SK-MEL-5 (cell line): ENCODE measurements at places on chromosomes 4 and X.

DNA sequence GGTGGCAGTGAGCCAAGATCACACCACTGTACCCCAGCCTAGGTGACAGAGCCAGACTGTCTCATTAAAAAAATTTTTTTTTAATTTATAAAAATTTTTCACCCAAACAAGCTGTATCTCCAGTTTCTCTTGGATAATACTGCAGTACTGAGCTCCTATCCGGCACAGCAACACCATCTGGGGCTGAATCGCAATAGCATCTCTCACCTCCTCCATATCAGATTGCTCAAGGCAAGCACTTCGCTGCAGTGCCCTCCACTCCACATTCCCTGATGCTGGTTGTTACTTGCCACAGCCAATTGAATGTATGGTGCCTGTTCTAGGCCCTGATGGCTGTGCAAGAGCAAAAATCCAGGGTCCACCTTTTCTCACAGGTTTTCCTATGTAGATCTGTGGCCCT lies 69.3 kb upstream of the FAM241A start:
- DNase-seq, result no peak

DNA sequence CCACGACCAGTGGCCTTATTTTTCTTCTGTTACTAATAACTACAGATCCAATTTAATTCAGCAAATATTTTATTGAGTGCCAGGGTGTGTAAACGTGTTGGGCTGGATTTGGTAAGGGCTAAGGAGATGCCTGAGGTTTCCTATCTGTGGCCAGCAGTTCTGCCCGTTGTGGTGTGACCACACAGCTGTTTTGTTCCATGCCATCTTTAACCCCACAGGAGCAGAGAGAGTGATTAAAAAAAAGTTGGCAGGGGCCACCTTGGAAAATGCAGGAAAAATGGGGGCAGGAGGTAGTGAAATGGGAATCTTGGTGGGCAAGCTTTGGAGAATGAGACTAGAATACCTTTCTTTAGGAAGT lies 1.1 kb downstream of the PLAC8 start:
- no peak for DNase-seq

GRCh38 chrX:360496-361150 lies 26.1 kb downstream of the PPP2R3B start:
- no peak for DNase-seq

DNA sequence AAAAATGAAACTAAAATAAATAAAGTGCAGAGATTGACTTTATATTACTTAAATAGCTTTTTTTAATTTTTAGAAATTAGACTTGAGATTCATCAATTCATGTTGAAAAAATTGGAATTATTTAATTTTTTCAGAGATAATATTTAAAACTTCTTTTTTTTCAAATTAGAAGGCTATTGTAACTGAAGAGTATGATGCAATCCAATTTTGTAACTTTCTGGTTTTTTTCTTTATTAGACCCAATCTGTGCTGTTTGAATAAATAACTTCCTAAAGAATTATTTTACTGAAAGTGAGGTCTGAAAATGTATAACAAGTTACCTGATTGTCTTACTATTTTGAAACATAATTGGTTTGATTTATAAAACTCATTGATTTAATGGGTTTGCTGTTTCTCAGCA lies 200.9 kb downstream of the MAD2L1 start:
- DNase-seq, result no peak

GRCh38 chr4:22389240-22389870 lies 126.5 kb downstream of the ADGRA3 start:
- peak; percentile 79 for DNase-seq

DNA sequence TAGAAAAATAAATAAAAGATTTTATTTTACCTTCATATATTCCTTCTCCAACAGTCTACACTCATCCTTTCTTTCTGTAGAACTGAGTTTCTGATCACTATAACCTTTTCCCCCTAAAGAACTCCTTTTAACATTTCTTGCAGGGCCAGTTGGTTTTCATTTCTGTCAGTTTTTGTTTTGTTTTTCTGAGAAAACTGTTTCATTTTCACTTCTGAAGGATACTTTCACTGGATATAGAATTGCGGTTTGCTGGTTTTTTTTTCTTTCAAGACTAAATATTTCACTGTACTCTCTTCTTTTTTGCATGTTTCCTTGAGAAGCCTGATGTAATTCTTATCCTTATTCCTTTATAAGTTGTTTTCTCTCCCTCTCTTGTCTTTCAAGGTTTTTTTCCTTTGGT lies 90.4 kb upstream of the EOLA2 start:
- no peak for DNase-seq

GRCh38 chrX:82458207-82458754 lies 1049.8 kb upstream of the POU3F4 start:
- DNase-seq, result no peak

- DNase-seq, result no peak
Observed at GRCh38 chrX:127404161-127404560, 584.6 kb downstream of the PRR32 start.

DNA sequence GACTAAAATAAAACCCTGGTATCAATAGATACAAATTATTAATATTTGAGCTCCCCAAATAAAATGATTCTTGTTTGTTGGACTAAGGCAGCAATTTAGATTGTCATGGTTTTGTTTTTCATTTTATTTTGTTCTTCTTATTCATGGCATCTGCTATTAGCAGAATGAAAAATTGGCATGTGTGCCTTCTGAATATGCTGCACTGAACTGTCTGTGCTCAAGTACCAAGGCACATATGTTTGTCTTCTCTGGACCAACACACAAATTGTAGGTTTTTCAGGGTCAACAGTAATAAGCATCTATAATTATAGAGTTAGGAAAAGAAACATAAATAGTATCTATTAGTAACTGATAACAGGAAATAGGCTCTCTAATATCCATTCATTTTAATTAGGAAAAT lies 121.1 kb downstream of the BANK1 start:
- no peak for DNase-seq
